T follicular helper cell (primary cell): ENCODE measurements at places on chromosomes 4 and X.

DNA sequence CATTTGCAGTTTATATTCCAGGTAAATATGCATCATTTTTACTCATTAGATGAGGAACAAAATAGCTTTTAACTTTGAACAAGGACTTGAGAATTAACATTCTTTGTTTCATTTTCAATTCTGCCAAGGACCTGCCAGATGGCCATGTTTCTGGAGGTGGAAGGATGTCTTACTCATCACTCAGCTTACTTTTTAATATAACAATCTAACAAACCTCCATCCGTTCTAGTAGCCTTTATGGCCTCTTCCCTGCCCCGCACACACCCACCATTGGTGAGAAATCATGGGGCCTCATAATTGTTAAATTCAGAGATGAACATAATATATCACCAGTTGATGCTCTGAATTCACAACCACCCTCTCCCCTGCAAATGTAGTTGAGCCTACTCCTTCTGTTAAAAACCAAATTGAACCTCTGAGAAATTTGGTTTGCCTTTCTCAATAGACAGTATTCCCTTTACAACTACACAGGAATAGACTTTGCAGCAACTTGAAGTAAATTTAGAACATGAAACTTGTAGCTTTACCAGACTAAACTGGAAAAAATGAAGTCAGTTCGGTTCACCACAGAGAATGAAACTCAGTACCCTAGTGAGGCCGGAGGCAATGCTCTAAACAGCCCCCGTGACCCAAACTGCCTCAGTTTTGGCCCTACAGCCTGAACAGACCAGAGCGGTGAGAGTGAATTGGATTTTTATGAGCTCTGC, 50.1 kb upstream of the ACSL4 start:
- DNase-seq, result no peak

- no peak for DNase-seq
These were observed 95.2 kb downstream of the SLC34A2 start for GRCh38 chr4:25750874-25751273.

DNA sequence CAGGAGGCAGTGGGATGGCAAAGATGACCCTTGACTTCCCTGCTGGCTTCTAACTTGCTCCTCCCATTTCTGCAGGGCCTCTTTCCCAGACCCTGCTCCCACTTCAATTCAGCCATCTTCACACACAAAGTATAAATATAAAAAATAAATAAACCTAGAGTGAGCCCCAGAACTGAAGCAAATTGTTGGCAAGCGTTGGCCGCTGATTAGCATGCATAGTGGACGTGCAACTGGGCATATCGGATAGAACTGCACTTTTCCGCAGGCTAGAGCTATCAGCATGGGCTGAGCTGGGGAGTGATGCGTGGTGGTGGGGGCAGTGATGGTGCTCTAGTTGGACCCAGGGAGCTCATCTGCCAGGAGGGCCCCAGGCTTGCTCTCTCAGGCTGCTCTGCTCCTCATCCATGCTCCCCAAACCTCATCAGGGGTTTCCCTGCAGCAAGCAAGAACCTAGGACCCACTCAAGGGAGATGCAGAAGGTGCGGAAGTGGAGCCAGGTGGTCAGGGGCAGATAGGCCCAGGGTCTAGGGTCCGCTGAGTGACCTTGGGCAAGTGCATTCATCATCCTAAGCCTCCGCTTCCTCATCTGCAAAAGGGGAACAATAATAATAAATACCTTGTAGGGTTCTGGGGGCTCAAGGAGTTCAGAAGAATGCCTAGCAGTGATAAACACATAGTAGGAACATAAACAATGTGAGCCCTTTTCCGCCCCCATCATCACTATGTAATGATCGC, 146.8 kb upstream of the PJA1 start:
- no peak for DNase-seq

GRCh38 chr4:25783126-25783525, 79.7 kb downstream of the SEL1L3 start:
- no peak for DNase-seq

GRCh38 chr4:119025916-119026661, 109.5 kb upstream of the MYOZ2 start:
- no peak for DNase-seq

DNA sequence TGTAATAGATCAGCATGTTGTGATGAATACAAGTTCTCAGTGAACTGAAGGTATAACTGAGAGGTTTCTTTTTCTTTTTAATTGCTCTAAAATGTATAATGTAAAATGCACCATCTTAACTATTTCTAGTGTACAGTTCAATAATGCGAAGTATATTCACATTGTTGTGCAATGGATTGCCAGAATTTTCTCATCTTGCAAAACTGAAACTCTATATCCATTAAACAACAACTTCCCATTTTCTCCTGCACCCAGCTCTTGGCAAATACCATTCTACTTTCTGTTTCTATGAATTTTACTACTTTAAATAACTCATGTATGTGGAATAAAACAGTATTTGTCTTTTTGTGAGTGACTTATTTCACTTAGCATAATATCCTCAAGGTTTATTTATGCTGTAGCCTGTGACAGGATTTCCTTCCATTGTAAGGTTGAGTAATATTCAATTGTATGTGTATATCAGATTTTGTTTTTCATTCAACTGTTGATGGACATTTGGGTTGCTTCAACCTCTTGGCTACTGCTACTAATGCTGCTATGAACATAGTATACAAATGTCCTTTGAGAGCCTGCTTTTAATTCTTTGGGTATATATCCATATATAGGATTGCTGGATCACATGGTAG, 53.5 kb upstream of the NPFFR2 start:
- DNase-seq, result no peak

- DNase-seq, result no peak
These were observed 53.9 kb upstream of the HEPH start for GRCh38 chrX:66110112-66110511.

GRCh38 chrX:122026665-122027064, 979.3 kb downstream of the GLUD2 start:
- no peak for DNase-seq

DNA sequence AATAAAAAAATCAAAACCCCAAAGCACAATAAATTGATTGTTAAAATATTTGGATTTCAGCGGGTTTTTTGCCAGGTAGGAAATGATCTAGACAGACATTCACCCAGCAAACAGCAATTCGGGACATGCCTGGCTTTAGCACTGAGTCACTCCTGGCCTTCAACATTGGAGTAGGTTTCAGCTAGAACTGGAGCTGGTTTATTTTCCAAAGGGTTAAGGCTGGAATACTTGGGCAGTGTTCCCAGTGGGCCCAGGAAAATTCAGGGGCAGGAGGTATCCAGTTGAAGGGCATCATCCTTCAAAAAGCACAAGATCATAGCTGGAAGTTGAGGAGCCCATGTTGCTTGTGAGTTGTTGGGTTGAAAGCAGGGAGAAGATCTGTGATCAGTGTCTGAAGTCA, 41.0 kb downstream of the TXLNG start:
- DNase-seq, result no peak

- no peak for DNase-seq
These were observed 50.2 kb downstream of the ADRA2C start for GRCh38 chr4:3816256-3816825.

GRCh38 chr4:8318509-8318908, 49.0 kb downstream of the HTRA3 start:
- no peak for DNase-seq

DNA sequence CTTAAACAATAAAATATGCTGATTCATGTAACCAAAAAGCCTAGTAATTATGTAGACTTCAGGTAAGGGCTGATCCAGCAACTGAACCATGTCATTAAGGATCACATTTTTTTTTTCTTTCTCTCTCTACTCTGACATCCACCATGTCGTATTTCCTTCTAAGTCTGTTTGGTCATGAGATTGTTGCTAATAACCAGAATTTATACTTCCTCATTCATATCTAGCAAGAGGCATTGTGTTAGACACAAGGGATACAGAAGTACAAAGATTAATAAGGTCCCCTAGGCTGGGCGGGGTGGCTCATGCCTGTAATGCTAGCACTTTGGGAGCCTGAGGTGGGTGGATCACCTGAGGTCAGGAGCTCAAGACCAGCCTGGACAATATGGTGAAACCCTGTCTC, 24.1 kb downstream of the PHEX start:
- no peak for DNase-seq

DNA sequence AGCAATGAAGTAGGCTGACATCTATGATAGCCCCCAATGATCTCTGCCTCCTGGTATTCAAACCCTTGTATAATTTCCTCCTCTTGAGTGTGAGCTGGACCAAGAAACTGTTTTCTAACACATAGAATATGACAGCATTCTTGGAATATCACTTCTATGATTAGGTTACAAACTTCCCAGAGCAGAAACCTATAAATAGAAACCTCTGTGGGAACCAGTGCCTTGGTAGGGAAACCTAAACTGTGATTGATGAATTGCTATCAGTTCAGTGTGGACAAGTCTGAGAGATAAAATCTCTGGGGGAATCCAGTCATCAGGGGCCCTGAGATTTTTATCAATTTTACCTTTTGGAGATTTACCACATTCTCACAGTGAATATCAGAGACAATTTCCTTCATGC, 756.5 kb upstream of the AGA start:
- DNase-seq, result no peak

DNA sequence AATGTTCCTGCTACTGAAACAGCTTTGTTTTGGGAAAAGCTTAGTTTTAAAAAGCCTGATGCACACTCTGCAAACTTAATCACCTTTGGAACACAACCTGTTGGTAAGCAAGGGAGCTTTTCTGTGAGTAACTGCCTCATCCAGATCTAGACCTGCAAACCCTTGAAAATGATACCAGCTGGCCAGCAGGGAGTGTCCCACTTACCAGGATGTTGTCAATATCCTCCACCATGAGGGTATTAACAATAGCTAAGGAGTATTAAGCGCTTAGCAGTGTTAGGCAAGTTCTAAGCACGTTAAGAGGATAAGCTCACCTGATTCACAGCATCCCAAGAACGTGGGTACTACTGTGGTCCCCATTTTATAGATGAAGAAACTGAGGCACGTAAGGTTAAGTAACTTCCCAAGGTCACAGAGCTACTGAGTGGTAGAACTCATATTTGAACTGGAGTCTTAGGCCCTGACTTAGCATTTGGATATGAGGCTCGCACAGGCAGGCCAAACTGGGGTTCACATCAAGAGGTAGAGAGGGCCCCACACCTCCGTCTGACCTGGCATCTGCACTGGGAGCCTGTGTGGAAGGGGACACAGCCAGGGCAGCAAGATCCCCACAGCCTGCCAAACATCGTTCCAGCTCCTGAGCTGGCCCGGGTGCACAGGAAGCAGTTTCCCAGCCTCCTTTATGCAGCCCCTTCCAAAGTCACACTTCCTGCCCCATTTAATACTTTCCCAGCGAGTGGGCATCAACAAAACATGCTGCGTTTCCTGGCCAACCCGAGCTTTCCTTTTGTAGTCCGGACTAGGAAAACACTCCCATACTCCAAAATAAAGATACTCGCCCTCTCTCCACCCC, 32.7 kb downstream of the IRF2 start:
- DNase-seq, result no peak

DNA sequence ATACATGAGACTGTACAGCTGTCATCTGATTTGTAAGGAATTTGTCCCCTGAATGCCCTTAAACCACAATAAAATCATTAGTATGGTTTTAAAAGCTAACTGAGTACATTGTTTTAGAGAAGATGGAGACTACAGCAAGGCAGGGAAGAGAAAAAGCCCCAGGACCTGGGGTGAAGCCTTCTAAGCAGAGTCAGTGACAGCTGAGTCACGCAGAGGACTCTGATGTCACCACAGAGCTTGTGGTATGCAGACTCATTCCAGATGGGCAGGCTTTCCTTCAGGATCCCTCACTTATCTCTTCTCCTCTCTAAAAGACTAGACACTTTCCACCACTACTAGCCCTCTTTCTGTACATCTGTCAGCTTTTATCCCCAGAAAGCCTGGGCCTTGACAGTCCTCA, 97.1 kb upstream of the ATOH1 start:
- no peak for DNase-seq
